8988T (cell line): ENCODE measurements at places on chromosomes 5 and 9.

DNA sequence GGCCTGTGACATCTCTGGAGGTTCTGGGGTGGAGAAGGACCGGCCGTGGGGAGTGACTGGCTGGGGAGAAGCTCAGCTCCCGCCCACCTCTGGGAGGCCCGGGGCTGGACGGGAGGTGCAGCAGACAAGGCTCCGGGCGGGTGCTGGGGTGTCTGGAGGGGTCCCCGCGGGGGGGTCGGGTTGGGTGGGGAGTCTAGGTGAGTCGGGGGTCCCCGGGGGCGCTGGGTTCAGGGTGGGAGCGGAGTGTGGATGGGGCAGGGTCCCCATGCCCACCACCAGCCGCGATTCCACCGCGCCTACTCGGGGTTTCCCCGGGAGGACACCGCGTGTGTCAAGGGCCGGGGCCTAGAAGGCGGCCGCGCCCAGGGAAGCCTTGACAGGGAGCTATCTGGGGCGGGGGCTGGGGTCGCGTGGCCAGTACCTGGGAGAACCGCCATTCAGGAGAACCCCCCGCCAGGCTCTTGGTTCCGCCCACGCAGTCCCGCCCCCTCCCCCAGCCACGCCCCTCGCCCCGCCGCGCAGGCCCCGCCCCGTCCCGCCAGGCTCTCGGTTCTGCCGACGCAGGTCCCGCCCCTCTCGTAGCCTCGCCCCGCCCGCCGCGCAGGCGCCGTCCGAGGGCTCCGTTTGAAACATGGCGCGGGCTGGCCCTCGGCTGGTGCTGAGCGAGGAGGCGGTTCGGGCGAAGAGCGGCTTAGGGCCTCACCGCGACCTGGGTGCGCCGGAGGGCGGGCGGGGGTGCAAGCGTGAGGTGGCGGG lies at the start of gene CEP72:
CEP72 (plus strand) TSS at position 610 of the 756 bp plus-strand sequence; CDS start at position 632, 22 bp downstream.
- DNase-seq = peak; percentile 92

DNA sequence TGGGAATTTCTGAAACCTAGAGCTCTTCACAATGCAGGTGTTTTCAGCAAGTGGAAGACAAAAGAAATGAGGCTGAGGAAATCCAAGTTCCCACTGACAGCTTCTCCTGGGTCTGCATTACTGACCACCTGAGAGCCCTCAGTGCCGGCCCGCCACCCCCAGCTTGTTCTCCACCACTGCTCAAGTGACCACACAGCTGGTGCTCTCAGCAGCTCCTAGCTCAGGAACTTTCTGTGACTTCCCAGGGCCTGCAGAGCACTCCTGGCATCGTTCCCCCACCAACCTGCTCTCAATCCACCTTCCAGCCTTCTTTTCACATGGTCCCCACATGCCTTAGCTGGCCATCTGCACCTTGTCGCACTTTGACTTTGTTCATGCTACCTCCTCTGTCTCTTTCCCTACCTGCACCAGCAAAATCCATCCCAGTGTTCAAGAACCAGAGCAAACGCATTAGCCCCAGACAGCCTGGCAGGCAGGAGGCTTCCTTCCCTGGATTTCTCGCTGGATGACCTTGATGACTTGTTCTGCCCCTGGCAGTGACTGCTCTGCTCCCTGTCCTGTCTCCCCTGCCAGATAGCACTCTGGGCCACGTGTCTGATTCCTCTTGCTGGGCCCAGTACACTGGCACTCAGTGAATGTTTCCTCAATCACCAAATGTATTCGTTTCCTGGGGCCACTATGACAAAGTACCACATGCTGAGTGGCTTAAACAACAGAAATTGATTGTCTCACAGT lies 35.1 kb upstream of the NANS start:
- no peak for DNase-seq

DNA sequence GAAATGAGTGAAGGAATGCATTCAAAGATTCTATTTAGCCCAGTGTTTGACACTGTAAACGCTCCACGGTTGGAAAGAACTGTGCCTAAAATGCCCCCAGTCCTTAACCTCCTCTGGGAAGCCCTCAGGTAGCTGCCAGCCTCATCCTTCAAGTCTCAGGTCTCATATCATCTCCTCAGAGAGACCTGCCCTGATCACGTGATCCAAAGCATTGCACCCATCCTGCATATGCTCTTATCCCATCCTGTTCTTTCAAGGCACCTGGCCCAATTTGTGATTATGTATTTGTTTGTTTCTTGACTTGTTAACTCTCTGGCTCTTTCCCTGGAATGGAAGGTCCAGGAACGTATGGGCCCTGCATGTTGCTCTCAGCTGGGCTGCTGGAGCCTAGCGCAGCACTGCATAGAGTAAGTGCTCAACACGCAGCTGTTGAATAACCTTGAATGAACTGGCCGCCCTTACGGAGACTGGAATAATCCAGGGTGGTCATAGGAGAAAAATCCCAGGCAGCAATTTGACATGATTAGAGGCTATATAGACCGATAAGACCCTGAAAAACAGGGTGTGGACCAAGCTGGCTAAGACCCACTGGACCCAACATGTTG lies 8.7 kb downstream of the C1QTNF2 start:
- DNase-seq = no peak

DNA sequence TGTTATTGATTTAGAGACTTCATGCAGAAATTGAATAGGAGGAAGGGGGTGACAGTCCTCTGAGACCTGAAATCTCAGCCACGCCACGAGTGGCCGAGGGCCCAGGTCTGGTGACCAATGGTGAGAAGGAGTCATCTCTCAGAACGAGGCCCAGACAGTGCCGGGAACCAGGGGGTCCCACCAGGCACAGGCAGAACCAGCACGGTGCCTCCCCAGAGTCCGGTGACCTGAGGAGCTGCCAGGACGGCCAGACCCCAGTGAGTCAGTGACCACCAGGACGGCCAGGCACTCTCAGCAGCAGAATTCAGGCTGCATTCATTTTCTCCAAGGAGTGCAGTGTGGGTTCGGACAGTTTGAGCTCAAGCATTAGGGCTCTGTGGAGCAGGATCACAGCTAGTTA lies 43.8 kb upstream of the NKD2 start:
- DNase-seq = peak; percentile 12

- DNase-seq = peak; percentile 34
These were observed at the start of gene RASGRF2 for GRCh38 chr5:80959768-80960442. TSS of gene RASGRF2 (plus strand) at chr5:80960363. CDS start at chr5:80960739, 376 bp downstream.

DNA sequence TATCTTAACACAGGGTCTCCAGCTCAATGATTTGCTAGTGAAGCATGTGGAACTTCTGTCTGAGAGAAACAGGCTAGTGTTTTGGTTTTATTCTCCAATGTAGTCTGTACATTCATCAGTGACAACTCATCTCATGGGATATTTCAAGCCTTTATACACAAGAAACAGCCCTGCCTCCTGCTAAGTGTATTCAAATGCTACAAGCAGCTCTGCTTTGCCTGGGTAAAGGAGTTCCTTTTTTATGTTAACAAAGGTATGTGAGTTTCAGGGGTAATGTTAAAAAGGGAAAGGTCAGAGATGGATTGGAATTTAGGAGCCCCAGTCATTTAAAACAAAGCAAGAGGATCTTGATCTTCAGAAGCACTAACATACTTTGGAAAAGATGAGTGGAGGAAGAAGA lies 498.7 kb downstream of the ISL1 start:
- DNase-seq = no peak

DNA sequence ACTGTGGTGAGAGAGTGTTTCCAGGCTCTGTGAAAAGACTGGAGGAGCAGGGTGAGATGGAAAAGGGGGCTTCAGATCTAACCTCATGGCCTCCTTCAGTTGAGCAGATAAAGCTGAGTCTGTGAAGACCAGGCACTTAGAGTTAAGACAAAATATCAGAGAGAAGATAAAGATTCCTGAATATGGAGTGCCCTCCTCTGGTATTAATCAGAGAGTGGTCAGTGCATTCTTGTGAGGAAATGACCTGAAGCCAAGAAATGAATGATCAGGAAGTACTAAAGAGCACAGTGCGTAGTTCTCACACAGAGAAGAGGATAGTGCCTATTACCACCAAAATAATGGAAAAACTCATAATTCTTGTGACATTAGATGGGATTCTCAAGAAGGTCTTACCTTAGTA lies 1417.0 kb upstream of the ACO1 start:
- no peak for DNase-seq

- no peak for DNase-seq
These were observed 193.9 kb downstream of the RORB start for GRCh38 chr9:74691058-74691457.

DNA sequence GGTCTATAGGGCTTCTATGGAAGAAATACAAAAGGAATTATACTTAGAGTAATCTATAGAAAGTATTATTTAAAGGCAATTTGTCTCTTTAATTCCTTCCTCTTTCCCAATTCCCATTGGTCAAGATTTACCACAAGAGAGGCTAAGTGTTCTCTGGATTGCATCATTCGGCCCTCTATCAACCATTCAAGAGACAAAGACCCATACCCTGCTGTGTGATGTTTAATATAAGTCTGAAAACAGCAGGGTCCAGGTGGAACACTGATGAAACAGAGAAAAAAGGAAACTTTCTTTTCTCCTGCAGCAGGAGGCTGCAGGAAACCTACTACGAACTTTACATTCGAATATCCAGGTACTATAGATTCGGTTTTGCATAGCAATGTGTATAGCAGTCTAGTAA lies 323.4 kb downstream of the CHSY3 start:
- DNase-seq = no peak

- DNase-seq = no peak
These were observed 93.7 kb downstream of the RASEF start for GRCh38 chr9:82969291-82969690.

DNA sequence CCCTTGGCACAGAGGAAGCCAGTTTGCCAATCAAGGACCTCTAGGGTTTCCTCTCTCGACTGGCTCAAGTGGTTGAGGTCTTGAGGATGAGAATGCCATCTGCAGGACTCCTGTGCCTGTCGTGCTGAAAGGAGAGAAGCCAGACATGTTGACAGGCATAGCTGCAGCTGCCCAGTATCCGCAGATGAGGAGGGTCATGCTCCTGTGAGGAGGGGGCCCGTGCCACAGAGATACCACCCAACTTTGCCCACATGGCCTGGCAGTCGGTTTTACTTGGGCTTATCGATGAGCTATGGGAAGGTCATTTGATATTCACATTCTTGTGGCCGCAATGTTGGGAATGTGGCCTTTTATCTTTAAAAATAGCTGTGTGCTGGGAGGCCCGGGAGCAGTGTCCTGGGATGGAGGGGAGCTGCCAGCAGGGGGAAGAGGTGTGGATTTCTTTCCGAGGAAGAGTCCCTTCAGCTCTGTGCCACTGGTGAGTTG lies 17.4 kb downstream of the FRMPD1 start:
- no peak for DNase-seq

DNA sequence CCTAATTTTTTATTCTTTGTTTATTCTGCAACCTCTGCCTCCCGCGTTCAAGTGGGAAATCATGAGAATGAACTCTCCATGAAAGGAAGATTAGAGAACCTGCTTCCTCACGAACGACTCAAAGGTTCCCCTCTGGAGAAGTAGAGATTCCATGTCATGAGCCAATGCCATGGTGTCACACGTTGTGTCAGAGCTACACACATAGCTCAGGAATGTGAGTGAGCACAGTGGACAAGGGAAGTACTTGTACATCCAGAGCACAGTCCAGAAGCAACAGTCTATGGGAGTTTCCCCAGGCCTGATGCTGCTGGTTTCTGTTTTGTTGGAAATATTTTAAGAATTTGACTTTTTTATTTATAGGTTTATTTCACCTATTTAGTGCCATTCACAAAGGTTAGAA lies 26.8 kb upstream of the PPP2CA start:
- peak; percentile 73 for DNase-seq

- DNase-seq = peak; percentile 90
These were observed 138.8 kb upstream of the COL5A1 start for GRCh38 chr9:134502809-134503211.

- no peak for DNase-seq
These were observed 305.5 kb downstream of the ZSWIM6 start for GRCh38 chr5:61637566-61637965.

GRCh38 chr5:68046445-68046844 lies 169.1 kb upstream of the PIK3R1 start:
- no peak for DNase-seq

GRCh38 chr9:100027543-100027942 lies 71.3 kb downstream of the ERP44 start:
- no peak for DNase-seq

- no peak for DNase-seq
These were observed 69.1 kb downstream of the OTULIN start for GRCh38 chr5:14733661-14734060.

- no peak for DNase-seq
These were observed 20.0 kb upstream of the SHISAL2B start for GRCh38 chr5:64670277-64670676.

GRCh38 chr5:32147236-32147635 lies 26.9 kb downstream of the GOLPH3 start:
- no peak for DNase-seq

- no peak for DNase-seq
These were observed 36.9 kb upstream of the CXCL14 start for GRCh38 chr5:135615581-135616260.

DNA sequence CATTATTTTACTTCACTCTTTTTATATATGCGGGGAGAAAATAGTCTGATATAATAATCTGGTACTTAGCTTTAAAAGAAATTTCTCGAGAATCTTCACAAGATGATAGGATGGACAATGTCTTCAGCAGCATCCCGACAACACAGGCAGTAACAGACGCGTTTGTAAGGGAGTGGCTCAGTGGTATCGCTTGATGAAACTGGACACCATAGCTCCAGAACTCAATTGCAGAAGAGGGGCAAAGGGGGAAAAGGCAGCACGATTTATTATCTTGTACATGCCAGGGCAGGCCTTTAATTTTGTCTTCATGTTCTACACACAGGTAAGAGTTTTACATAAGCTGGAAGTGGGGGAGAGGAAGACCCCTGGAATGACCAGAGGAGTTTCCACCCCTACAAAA lies 15.7 kb downstream of the IL4 start:
- DNase-seq = no peak

GRCh38 chr9:72701510-72701909 lies 180.1 kb downstream of the TMC1 start:
- DNase-seq = no peak

DNA sequence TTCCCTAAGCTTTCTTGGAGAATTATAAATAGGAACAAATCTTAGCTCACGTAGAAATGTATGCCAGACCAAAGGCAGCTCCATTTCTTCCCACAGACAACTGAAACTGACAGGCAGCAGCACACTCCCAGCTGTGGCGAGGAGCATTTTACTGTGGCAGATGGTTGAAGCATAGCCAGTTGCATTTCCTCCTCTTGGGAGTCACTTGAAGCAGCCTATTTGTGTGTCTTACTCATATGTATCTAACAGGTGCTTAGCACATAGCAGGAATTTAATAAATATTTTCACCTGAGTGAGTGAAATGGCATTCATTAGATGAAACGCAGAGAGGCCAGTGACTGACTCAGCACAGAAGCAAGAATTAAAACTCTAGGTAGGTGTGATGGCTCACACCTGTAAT lies 12.3 kb upstream of the MTMR12 start:
- DNase-seq = peak; percentile 46

GRCh38 chr9:101569741-101570501 lies 24.8 kb downstream of the PPP3R2 start:
- DNase-seq = no peak

DNA sequence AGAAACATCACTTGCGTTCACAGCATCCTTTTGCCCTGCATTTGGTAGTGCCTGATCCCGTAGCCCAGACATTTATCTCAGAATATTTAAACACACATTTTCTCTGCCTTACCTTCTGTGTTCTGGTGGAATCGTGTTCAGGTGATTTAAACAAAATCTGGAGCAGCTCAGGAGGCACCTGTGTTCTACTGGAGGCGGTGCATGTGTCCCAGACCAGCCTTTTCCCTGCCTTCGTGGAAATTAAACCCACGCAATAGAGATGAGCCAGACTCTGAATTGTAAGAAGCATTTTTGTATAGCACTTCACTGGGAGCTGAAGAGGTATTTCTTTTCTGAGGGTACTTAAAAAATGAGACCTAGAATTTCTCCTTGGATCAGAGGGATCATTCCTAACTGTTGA lies 212.5 kb downstream of the MAST4 start:
- no peak for DNase-seq

GRCh38 chr5:62328772-62329491 lies 22.9 kb downstream of the KIF2A start:
- DNase-seq = no peak
